Activated CD4-positive, alpha-beta memory T cell treated with anti-CD3 and anti-CD28 coated beads, Interleukin-2, amount 10 ng/mL, durations not matched to agents 7 days and 5 days (primary cell): ENCODE measurements at places on chromosomes 5 and 9. TPM values are rescaled to one million over a fixed set of nuclear protein-coding genes. Genes with fewer than 3 reads are reported as not detected.

CFAP90 gene
- not detected for total RNA-seq

BRINP1 gene
- not detected for total RNA-seq

OGN gene
- not detected for total RNA-seq

INSL4 gene
- total RNA-seq, result not detected

GZMA gene
- 1,058 TPM for total RNA-seq

OBP2B gene
- not detected for total RNA-seq

TLR4 gene
- 0.05 TPM for total RNA-seq

SOHLH1 gene
- not detected for total RNA-seq

KLF4 gene
- 0.35 TPM for total RNA-seq

TCERG1 gene
- 77.0 TPM for total RNA-seq

ROPN1L gene
- total RNA-seq, result 5.5 TPM

OTP gene
- not detected for total RNA-seq

ANGPTL2 gene
- not detected for total RNA-seq

ANKRD20A1 gene
- 3.0 TPM for total RNA-seq

RGS7BP gene
- not detected for total RNA-seq

NOL8 gene
- 48.9 TPM for total RNA-seq

PCDHGA3 gene
- total RNA-seq, result not detected

SPATA31E1 gene
- not detected for total RNA-seq

ATP10B gene
- total RNA-seq, result not detected

DHX29 gene
- total RNA-seq, result 15.5 TPM

DCTN3 gene
- total RNA-seq, result 144 TPM

LVRN gene
- not detected for total RNA-seq

CDH10 gene
- not detected for total RNA-seq

WDR70 gene
- total RNA-seq, result 25.7 TPM

ORM2 gene
- total RNA-seq, result not detected

PFN3 gene
- not detected for total RNA-seq

TCF7 gene
- total RNA-seq, result 21.9 TPM

PAEP gene
- total RNA-seq, result not detected

SLC6A18 gene
- not detected for total RNA-seq

SPARC gene
- total RNA-seq, result 0.25 TPM

BTNL9 gene
- total RNA-seq, result not detected

SHOC1 gene
- not detected for total RNA-seq

FOXD4L5 gene
- 0.13 TPM for total RNA-seq

QRFP gene
- not detected for total RNA-seq

SLC34A3 gene
- total RNA-seq, result not detected

SSBP2 gene
- total RNA-seq, result 30.3 TPM

TRIM7 gene
- 2.0 TPM for total RNA-seq

PKD2L2 gene
- 0.30 TPM for total RNA-seq

MAP1B gene
- 0.30 TPM for total RNA-seq

SGCD gene
- not detected for total RNA-seq

TAF11L10 gene
- total RNA-seq, result not detected

LCN15 gene
- not detected for total RNA-seq

SLC6A19 gene
- not detected for total RNA-seq

COX7C gene
- total RNA-seq, result 453 TPM

KCNV2 gene
- total RNA-seq, result not detected

CHSY3 gene
- total RNA-seq, result not detected

FAT2 gene
- not detected for total RNA-seq

EMB gene
- 181 TPM for total RNA-seq

C8G gene
- total RNA-seq, result 3.2 TPM

TMC1 gene
- total RNA-seq, result 0.28 TPM
